ENCODE measurements at places on chromosomes 16 and 17. TPM values are rescaled to one million over a fixed set of nuclear protein-coding genes. Genes with fewer than 3 reads are reported as not detected.

The ZACN gene
- not detected for total RNA-seq

The SLC35G6 gene
- not detected for total RNA-seq

The TEKT5 gene
- total RNA-seq: 1.5 TPM

The KRTAP4-4 gene
- total RNA-seq: not detected

The IL17C gene
- total RNA-seq: not detected

DNA sequence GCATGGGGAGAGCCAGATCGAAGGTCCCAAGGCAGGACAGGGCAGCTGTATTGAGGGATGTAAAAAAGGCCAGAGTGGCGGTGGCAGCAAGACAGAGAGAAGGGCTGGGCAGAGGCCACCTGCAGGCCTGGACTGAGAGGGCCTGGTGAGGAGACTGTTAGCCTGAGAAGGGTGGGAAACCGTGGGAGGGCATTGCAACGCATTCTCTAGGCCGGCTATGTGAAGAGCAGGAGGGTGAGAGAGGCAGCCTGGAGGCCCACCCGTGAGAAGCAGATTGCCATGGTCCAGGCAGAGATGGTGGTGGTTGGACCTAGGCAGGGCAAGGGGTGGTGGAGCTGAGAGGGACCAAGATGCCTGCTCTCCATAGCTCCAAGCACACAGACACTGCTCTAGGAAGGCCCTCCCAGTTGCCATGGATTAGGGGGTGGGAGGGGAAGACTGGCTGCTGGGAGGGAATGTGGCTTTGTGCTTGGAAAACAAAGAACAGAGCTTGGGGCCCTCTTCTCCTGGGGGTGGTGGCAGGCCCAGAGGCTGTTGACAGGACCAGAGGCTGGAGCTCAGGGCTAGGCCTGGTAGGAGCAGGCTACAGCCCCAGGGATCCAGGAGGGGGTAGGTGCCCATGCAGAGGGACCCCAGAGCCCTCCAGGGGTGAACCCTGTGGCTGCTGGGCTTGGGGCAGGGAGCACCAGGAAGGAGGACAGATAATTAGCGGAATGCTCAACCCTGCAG is 12.4 kb upstream of the TCAP start:
- peak overlapping the region; percentile 31 for H3K27ac ChIP-seq
- H3K27me3 ChIP-seq: no peaks in the 10 kb centered on the region
- DNase-seq: peak; percentile 62
- H3K36me3 ChIP-seq: peaks cover 39% of the 10 kb centered on the region
- H3K4me1 ChIP-seq: peaks cover 18% of the 10 kb centered on the region

DNA sequence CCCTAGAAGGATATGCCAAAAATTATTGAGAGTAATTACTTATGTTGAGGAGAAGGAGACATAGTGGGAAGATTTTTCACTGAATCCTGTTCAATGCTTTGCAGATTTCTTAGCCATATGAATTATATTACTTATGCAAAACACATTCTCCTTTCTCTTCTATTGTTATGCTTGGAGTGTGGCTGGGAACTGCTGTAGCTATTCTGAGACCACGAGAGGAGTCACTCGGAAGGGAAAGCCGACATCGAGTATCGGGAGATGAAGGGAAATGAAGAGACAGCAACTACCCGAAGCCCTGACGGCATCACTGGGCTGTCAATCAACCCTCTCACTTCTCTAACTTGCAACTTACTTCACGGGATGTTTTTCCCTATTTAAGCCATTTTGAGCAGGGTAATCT is 39.6 kb downstream of the STX8 start:
- H3K4me1 ChIP-seq: peaks cover 12% of the 10 kb centered on the region
- no peak overlapping the region for H3K27ac ChIP-seq
- peaks cover 14% of the 10 kb centered on the region for H3K36me3 ChIP-seq
- DNase-seq: no peak
- no peaks in the 10 kb centered on the region for H3K27me3 ChIP-seq
- H3K4me3 ChIP-seq: no peak overlapping the region

DNA sequence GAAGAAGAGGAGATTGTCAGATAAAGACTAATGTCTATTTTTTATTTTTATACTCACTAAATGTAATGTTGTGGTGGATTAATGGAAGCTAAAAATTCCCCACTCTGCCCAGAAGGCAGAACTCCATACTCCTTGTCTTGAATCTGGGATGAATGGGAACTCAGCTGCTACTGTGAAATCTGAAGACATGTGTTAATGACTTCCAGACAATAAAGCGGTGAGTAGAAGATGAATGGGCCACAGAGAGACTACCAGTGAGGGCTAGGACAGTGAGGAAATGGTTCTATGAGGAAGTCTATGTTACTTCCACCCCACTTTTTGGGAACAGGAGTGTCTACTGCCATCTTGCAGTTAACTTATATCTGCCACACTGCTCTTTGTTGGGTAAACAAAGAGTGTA is 726.9 kb downstream of the CDH8 start:
- H3K4me1 ChIP-seq: no peaks in the 10 kb centered on the region
- no peak overlapping the region for H3K4me3 ChIP-seq
- H3K27ac ChIP-seq: no peak overlapping the region
- no peaks in the 10 kb centered on the region for H3K36me3 ChIP-seq
- no peak for DNase-seq
- H3K27me3 ChIP-seq: no peaks in the 10 kb centered on the region

DNA sequence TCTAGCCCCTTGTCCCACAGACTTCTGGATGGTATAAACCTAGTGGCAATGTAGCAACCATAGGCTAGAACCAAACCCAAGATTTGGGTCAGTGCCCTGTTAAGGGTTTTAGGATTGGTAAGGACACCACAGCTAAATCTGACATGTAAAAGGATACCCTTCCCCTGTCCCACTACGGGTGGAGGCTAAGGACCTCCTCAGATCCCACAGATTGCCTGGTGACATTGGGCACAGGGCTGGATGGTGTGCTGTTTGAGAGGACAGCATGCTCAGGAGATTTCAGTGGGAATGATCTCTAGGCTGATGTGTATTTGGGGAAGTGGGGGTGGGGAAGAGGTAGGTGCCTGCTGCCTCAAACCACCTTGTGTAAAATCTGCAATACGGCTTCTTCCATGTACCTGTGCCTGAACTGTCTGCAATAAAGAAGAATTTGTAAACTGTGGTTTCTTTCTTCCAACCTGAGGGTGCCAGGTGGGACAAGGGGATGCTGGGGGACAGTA is 671 bp upstream of the EDC4 start:
- peaks cover 57% of the 10 kb centered on the region for H3K36me3 ChIP-seq
- H3K27ac ChIP-seq: peak overlapping the region; percentile 85
- no peaks in the 10 kb centered on the region for H3K27me3 ChIP-seq
- peak overlapping the region; percentile 95 for H3K4me3 ChIP-seq

DNA sequence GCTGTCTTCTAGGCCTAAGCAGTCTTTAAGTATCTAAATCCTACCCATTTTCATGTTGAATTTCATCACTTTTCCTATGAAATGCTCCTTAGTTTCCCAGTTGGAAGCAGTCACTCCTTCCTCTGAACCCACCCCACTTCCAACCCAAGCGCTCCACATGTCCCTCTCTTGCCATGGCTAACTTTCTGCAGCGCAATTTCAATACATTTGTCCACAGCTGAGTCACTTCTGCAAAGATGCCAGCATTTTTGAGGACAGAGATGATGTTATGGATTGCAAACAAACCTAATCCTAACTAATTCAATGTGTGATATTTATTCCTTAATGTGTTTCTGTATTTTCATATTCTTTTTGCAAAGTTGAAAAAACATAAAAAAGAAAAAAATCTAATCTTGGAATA is 71.7 kb downstream of the HLF start:
- no peaks in the 10 kb centered on the region for H3K4me1 ChIP-seq
- no peaks in the 10 kb centered on the region for H3K36me3 ChIP-seq
- no peak for DNase-seq
- no peak overlapping the region for H3K4me3 ChIP-seq
- no peak overlapping the region for H3K27ac ChIP-seq

GRCh38 chr17:44769230-44769629 is 10.4 kb downstream of the ADAM11 start:
- H3K4me1 ChIP-seq: no peaks in the 10 kb centered on the region
- H3K4me3 ChIP-seq: no peak overlapping the region
- no peak for DNase-seq
- no peaks in the 10 kb centered on the region for H3K36me3 ChIP-seq
- H3K27me3 ChIP-seq: no peaks in the 10 kb centered on the region

DNA sequence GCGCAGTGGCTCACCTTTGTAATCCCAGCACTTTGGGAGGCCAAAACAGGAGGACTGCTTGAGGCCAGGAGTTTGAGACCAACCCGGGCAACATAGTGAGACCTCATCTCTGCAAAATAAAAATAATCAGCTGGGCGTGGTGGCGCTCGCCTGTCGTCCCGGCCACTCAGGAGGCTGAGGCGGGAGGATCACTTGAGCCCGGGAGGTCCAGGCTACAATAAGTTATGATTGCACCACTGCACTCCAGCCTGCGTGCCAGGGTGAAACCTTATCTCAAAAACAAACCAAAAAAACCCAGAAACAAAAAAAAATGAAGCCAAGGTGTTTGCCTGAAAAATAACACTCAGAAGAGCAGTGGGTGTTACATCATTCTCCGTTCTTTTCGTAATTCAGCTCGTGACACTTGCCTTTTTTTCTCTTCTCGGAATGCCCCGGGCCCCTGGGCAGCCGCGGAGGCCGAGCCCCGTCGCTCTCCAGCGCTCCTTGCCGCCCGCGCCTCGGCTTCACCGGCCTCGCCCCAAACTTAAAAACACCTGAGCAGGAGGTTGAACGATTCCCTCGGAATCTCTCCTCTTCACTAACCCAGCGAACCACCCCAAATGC is 17.0 kb downstream of the PRCD start:
- H3K27me3 ChIP-seq: no peaks in the 10 kb centered on the region
- peaks cover 32% of the 10 kb centered on the region for H3K4me1 ChIP-seq
